ENCODE measurements at places on chromosomes 5 and 9. TPM values are rescaled to one million over a fixed set of nuclear protein-coding genes. Genes with fewer than 3 reads are reported as not detected.

The CDKN2A gene
- 0.96 TPM for total RNA-seq

The TMEM215 gene
- total RNA-seq: 3.1 TPM

The CORO2A gene
- 3.9 TPM for total RNA-seq

The EIF4E1B gene
- 5.3 TPM for total RNA-seq

The SLC6A3 gene
- total RNA-seq: 0.96 TPM
